ENCODE measurements at places on chromosomes 2 and 18.

GRCh38 chr18:51137026-51137729, 60.3 kb downstream of the MEX3C start:
- DNase-seq, result no peak

- DNase-seq, result no peak
Measured at GRCh38 chr2:1563943-1564891, 151.0 kb downstream of the TPO start.

- DNase-seq, result no peak
Measured at GRCh38 chr2:234427081-234428061, 69.5 kb downstream of the ARL4C start.

GRCh38 chr2:202135091-202135874, 62.2 kb downstream of the KIAA2012 start:
- no peak for DNase-seq

- DNase-seq, result no peak
Measured at GRCh38 chr2:109183871-109184270, 54.9 kb downstream of the SH3RF3 start.

GRCh38 chr2:121873864-121874263, 118.4 kb downstream of the TSN start:
- no peak for DNase-seq

GRCh38 chr2:109193807-109194619, 65.0 kb downstream of the SH3RF3 start:
- no peak for DNase-seq

DNA sequence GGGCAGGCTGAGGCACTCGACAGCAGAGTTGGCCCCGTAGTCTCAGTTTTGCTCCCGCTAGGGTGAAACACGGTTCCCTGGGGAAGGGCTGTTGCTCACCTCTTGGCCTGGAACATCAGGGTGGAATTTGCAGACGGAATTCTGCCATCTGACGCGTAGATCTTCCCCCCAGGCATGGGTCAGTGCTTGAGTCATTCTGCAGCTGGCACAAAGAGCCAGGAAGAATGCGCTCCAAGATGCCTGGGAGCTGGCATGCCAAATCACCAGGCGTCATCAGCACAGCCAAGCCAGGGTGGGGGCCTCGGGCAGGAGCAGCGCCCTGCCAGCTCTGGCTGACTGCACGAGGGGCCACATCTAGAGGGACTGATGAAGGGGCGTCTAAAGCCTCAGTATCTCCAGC, 42.7 kb downstream of the ODC1 start:
- DNase-seq, result no peak

GRCh38 chr2:149825473-149825872, 237.9 kb upstream of the MMADHC start:
- DNase-seq, result no peak

DNA sequence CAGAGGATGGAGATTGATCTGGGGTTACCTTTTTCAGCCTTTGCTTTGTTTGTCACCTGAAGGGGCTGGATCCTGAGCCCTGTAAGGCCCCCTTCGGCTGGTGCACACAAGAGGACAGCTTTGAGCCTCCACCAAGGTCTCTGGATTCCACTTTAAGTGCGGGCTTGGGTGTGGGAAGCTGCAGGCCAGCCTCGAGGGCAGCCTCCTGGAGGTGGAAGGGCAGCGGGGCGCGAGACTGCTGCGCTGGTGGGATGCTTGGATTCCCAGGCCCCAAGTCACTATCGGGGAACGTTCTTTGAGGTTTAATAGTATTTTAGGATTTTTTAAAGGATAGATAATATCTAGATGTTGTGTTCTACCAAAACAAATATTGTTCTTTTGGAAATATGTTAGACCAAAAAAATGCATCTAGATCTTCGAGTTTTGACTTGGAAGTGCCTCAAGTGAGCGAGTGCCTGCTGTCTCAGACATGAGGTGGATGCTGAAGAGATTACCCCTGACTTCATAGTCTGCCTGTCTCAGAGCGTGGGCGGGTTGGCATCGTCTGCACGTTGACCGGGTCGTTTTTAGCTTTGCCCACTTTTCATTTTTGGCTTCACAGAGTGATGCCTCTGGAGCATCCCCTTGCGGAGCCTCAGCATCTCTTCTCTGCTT, 113.8 kb downstream of the AGAP1 start:
- no peak for DNase-seq

DNA sequence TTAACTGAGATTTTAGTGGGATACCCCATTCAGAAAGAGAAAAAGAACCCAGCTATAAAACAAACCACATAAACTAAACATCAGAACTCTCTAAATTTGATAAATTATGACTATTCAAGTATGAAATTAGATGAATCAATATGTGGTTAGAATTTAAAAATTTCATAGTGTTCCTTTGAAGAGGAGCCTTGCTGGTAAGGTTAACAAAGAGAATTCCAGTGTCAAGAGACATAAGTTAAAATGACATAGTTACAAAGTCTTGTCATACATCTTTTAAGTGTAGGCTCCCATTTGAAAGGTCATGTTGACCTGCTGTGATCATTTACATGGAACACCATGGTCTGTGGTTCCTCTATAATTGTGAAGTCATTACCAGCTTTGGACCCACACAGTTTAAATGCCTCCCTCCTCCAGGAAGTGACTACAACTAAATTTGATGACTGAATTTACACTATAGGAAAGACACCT, 231.6 kb upstream of the ETAA1 start:
- DNase-seq, result no peak

- DNase-seq, result no peak
Measured at GRCh38 chr2:229270551-229271410, at the start of gene PID1. Gene PID1, minus strand, starts transcription at chr2:229271287. Its CDS starts 244 bp downstream, at chr2:229271043.
